CD4-positive, alpha-beta memory T cell (primary cell): ENCODE measurements at places on chromosomes 2 and 18. TPM values are rescaled to one million over a fixed set of nuclear protein-coding genes. Genes with fewer than 3 reads are reported as not detected.

- no peak overlapping the region for H3K27ac ChIP-seq
- no peaks in the 10 kb centered on the region for H3K4me1 ChIP-seq
- H3K4me3 ChIP-seq, result no peak overlapping the region
- no peaks in the 10 kb centered on the region for H3K27me3 ChIP-seq
- DNase-seq, result no peak
Measured at GRCh38 chr2:153935511-153935910, 63.8 kb downstream of the GALNT13 start.

GRCh38 chr18:13380691-13381070 lies 162.1 kb downstream of the LDLRAD4 start:
- H3K27me3 ChIP-seq, result no peaks in the 10 kb centered on the region
- H3K4me3 ChIP-seq, result no peak overlapping the region
- H3K36me3 ChIP-seq, result no peaks in the 10 kb centered on the region
- no peak overlapping the region for H3K27ac ChIP-seq
- no peak for DNase-seq

ANKRD30B gene
- not detected for total RNA-seq

DNA sequence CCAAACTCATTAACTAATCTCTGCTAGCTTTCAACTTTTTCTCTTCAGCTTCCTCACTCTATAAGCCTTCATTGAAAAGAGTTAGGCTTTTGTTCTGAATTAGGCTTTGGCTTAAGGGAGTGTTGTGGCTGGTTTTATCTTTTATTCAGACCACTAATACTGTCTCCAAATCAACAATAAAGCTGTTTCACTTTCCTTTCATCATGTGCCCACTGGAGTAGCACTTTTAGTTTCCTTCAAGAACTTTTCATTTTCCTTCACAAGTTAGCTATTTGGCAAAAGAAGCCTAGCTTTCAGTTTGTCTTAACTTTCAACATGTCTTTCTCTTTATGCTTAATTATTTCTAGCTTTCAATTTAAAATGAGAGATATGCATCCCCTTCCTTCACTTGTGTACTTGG lies 271.7 kb upstream of the FSIP2 start:
- no peak for DNase-seq
- no peaks in the 10 kb centered on the region for H3K36me3 ChIP-seq
- no peak overlapping the region for H3K27ac ChIP-seq
- H3K27me3 ChIP-seq, result no peaks in the 10 kb centered on the region

GRCh38 chr2:95315801-95316411 lies 18.8 kb downstream of the KCNIP3 start:
- H3K27ac ChIP-seq, result no peak overlapping the region
- no peaks in the 10 kb centered on the region for H3K36me3 ChIP-seq
- no peaks in the 10 kb centered on the region for H3K4me1 ChIP-seq

- H3K27ac ChIP-seq, result no peak overlapping the region
- H3K36me3 ChIP-seq, result no peaks in the 10 kb centered on the region
- no peak for DNase-seq
Measured at GRCh38 chr2:62424899-62425298, 81.1 kb downstream of the TMEM17 start.

C2orf80 gene
- total RNA-seq, result not detected

- peak overlapping the region; percentile 83 for H3K4me3 ChIP-seq
- peaks cover 37% of the 10 kb centered on the region for H3K4me1 ChIP-seq
- no peaks in the 10 kb centered on the region for H3K36me3 ChIP-seq
- peaks cover 41% of the 10 kb centered on the region for H3K27me3 ChIP-seq
- DNase-seq, result peak; percentile 28
Measured at GRCh38 chr2:111117598-111118480, 2.9 kb upstream of the BCL2L11 start.

DNA sequence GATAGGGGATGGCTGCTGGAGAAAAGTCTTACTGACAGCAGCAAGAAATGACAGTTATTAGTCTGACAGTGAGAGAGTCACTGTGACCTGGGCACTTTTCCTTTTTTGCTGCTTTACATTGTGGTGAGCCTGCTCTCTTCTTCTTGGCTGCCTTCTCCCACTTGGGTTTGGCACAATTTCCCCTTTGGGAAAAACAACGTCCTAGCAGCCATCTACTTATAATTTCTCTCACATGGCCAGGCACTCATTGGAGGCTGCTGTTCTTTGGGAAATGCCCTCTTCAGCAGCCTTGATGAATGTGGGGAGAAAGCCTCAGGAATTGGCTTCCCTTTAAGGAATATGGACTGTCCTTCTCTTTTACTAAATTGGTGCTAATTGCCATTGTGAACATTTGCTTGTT lies 60.4 kb upstream of the SLC1A4 start:
- H3K36me3 ChIP-seq, result no peaks in the 10 kb centered on the region
- no peak overlapping the region for H3K27ac ChIP-seq
- DNase-seq, result no peak
- no peaks in the 10 kb centered on the region for H3K4me1 ChIP-seq
- H3K27me3 ChIP-seq, result no peaks in the 10 kb centered on the region
- no peak overlapping the region for H3K4me3 ChIP-seq

- no peak overlapping the region for H3K27ac ChIP-seq
- H3K27me3 ChIP-seq, result no peaks in the 10 kb centered on the region
- H3K4me3 ChIP-seq, result no peak overlapping the region
- DNase-seq, result no peak
- H3K4me1 ChIP-seq, result peaks cover 8% of the 10 kb centered on the region
Measured at GRCh38 chr2:105299290-105299689, 30.2 kb downstream of the TGFBRAP1 start.

FAM117B gene
- total RNA-seq, result 27.1 TPM

SULT1C4 gene
- not detected for total RNA-seq

ITPRIPL1 gene
- total RNA-seq, result 11.5 TPM

CAPN14 gene
- total RNA-seq, result 0.61 TPM

- no peaks in the 10 kb centered on the region for H3K27me3 ChIP-seq
- H3K27ac ChIP-seq, result no peak overlapping the region
- peaks cover 8% of the 10 kb centered on the region for H3K4me1 ChIP-seq
- peak; percentile 59 for DNase-seq
- no peak overlapping the region for H3K4me3 ChIP-seq
- no peaks in the 10 kb centered on the region for H3K36me3 ChIP-seq
Measured at GRCh38 chr2:173448938-173449471, 94.3 kb downstream of the CDCA7 start.

NAT8 gene
- total RNA-seq, result not detected

GRCh38 chr2:1731447-1731962 lies 12.8 kb downstream of the PXDN start:
- no peaks in the 10 kb centered on the region for H3K4me1 ChIP-seq
- H3K4me3 ChIP-seq, result no peak overlapping the region
- no peak for DNase-seq
- H3K27me3 ChIP-seq, result no peaks in the 10 kb centered on the region

- H3K27me3 ChIP-seq, result no peaks in the 10 kb centered on the region
- no peak for DNase-seq
- H3K4me1 ChIP-seq, result no peaks in the 10 kb centered on the region
- H3K4me3 ChIP-seq, result no peak overlapping the region
- no peaks in the 10 kb centered on the region for H3K36me3 ChIP-seq
- no peak overlapping the region for H3K27ac ChIP-seq
Measured at GRCh38 chr2:161321944-161322648, 13.9 kb downstream of the PSMD14 start.

SLC40A1 gene
- total RNA-seq, result 27.4 TPM

- no peak for DNase-seq
- no peaks in the 10 kb centered on the region for H3K4me1 ChIP-seq
- peaks cover 52% of the 10 kb centered on the region for H3K36me3 ChIP-seq
- H3K27ac ChIP-seq, result no peak overlapping the region
- no peak overlapping the region for H3K4me3 ChIP-seq
- no peaks in the 10 kb centered on the region for H3K27me3 ChIP-seq
Measured at GRCh38 chr18:2797951-2798350, 48.9 kb upstream of the EMILIN2 start.

LONRF2 gene
- total RNA-seq, result 0.03 TPM

DNA sequence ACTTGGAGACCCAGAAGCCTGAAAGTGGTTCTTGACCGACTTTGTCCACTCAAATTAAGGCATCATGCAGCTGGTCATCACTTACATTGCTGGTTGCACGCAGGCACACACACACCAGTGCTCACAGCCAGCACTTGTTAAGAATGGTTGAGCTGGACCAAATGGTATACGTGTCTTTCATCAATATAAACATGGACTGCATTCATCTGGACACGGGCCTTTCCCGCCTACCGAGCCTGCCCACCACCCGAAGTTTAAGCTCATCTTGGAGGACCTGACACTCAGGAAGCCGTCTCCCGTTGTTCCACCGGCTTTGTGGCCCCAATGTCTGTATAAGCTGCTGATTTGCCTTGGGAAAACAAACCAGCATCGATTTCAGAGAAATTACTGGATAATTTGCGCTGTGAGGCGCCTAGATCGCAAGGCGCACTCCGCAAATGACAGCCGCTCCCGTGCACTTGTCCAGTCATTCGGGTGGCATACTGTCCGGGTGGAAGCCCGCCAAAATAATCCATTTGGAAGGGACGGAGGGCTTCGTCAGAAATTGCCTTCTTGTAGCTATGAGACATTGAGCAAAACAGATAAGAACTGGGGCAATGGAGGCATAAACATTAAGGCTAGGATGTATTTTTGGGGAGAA lies 40.1 kb upstream of the AKAIN1 start:
- no peaks in the 10 kb centered on the region for H3K27me3 ChIP-seq
- H3K27ac ChIP-seq, result peak overlapping the region; percentile 97
- peaks cover 44% of the 10 kb centered on the region for H3K4me1 ChIP-seq
- no peaks in the 10 kb centered on the region for H3K36me3 ChIP-seq

LOXHD1 gene
- total RNA-seq, result not detected

- no peaks in the 10 kb centered on the region for H3K4me1 ChIP-seq
- H3K27me3 ChIP-seq, result no peaks in the 10 kb centered on the region
- no peaks in the 10 kb centered on the region for H3K36me3 ChIP-seq
- DNase-seq, result no peak
Measured at GRCh38 chr2:182634386-182634785, 81.7 kb upstream of the DNAJC10 start.
